ENCODE measurements at places on chromosomes 4 and X. TPM values are rescaled to one million over a fixed set of nuclear protein-coding genes. Genes with fewer than 3 reads are reported as not detected.

ZNF732 gene
- total RNA-seq = 0.12 TPM

SLC16A2 gene
- total RNA-seq = 7.5 TPM

SSX4B gene
- total RNA-seq = not detected

FHL1 gene
- total RNA-seq = 27.1 TPM

GYG2 gene
- 1.0 TPM for total RNA-seq

HSFX2 gene
- not detected for total RNA-seq

APOO gene
- 49.9 TPM for total RNA-seq

NWD2 gene
- total RNA-seq = not detected

PASD1 gene
- 0.17 TPM for total RNA-seq

RAB41 gene
- total RNA-seq = not detected

CT47B1 gene
- total RNA-seq = not detected

ZCCHC13 gene
- total RNA-seq = not detected

RAB9B gene
- total RNA-seq = 0.97 TPM

ADGRL3 gene
- total RNA-seq = 1.8 TPM

PNMA6A gene
- total RNA-seq = 1.6 TPM

IL2 gene
- not detected for total RNA-seq

PSAPL1 gene
- total RNA-seq = not detected

SHISA3 gene
- total RNA-seq = 3.1 TPM

SH2D1A gene
- total RNA-seq = not detected

SLITRK4 gene
- not detected for total RNA-seq

JCHAIN gene
- not detected for total RNA-seq

SAGE1 gene
- not detected for total RNA-seq

MYL5 gene
- 2.2 TPM for total RNA-seq

PDE6B gene
- total RNA-seq = 4.2 TPM

EFHC2 gene
- 0.51 TPM for total RNA-seq
